ENCODE measurements at places on chromosomes 7 and 10.

DNA sequence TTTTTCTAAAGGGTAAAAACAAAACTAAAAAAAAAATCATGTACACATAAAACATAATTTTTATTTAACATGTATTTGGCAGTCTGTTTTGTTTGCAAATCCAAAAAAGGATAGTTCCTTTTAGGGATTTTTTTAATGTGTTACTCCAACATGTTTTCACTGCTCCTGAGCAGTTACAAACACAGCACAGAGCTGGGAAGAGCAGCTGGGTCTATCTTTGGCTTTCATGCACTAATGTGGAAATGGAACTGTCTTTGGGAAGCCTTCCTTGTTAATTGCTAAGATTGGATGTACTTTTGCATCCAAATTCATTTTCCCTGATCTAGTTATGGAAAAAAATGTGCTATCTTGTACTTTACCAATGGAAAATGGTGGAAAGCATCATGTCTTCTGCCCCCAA lies 1035.1 kb downstream of the CNTNAP2 start:
- no peak for DNase-seq

GRCh38 chr10:78462176-78462575 lies 428.5 kb downstream of the RPS24 start:
- no peak for DNase-seq

DNA sequence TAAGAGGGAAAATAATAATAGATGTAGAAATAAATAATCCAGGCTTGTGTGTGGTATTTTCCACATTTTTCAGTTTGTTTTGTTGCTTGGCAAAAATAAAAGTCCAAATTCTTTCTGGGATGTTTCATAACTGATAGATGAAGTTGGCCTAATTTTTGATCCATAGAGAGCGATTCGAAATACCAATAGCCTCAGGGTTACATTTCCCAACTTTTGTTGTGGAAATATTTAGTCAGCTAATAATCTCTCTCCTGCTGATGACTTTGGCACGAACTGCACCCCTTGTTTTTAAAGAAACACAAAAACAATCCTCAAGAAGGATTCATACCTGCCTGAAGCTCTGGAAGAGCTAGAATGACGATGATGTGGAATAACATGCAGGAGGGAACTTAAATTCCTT lies 483.2 kb downstream of the ADRA2A start:
- no peak for DNase-seq

GRCh38 chr7:144777005-144777839 lies 58.6 kb downstream of the TPK1 start:
- DNase-seq: no peak
